Smooth muscle cell of bladder (primary cell): ENCODE measurements at places on chromosomes 12 and 14. TPM values are rescaled to one million over a fixed set of nuclear protein-coding genes. Genes with fewer than 3 reads are reported as not detected.

ANKRD33 gene
- total RNA-seq = 0.09 TPM in 1 of 2 replicates, not detected in the other

ASB2 gene
- 0.28 and 0.55 TPM in 2 replicates for total RNA-seq

FCF1 gene
- total RNA-seq = 21.8 and 38.0 TPM in 2 replicates

PLEKHG7 gene
- total RNA-seq = not detected in 2 replicates

KRT2 gene
- total RNA-seq = not detected in 2 replicates

SYNDIG1L gene
- not detected in 2 replicates for total RNA-seq

STXBP6 gene
- 7.3 and 8.5 TPM in 2 replicates for total RNA-seq

RD3L gene
- total RNA-seq = not detected in 2 replicates

GLT1D1 gene
- not detected in 2 replicates for total RNA-seq

STON2 gene
- total RNA-seq = 0.28 and 0.46 TPM in 2 replicates

DHRS2 gene
- 0.14 and 0.28 TPM in 2 replicates for total RNA-seq

LIN7A gene
- 7.0 and 12.7 TPM in 2 replicates for total RNA-seq

FGF23 gene
- total RNA-seq = not detected in 2 replicates

PIWIL1 gene
- not detected in 2 replicates for total RNA-seq

ARMH4 gene
- total RNA-seq = 1.00 and 4.0 TPM in 2 replicates
